GM10248 (cell line): ENCODE measurements at places on chromosomes 7 and 10.

- no peak for DNase-seq
Measured at GRCh38 chr7:14626076-14626475, 276.5 kb downstream of the DGKB start.

DNA sequence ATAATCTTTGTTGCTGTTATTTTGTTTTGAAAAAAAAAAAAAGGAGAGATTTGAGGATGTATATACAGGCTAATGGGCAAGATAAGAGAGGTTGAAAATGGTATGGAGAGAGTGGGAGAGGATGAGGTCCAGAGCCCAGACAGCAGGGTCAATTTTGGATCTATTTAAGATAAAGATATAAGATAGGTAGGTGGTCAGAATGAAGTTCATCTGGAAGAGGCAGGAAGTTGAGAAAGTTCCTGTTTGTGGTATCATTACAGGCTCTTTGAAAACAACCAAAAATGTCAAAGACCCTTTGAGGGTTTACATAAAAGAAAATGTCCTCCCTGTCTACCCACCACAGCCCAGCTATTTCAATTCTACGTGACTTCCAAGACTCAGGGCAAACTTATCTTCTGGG lies 7.5 kb downstream of the CEP41 start:
- no peak for DNase-seq

- DNase-seq, result no peak
Measured at GRCh38 chr10:85967594-85967993, 399.0 kb downstream of the GRID1 start.

DNA sequence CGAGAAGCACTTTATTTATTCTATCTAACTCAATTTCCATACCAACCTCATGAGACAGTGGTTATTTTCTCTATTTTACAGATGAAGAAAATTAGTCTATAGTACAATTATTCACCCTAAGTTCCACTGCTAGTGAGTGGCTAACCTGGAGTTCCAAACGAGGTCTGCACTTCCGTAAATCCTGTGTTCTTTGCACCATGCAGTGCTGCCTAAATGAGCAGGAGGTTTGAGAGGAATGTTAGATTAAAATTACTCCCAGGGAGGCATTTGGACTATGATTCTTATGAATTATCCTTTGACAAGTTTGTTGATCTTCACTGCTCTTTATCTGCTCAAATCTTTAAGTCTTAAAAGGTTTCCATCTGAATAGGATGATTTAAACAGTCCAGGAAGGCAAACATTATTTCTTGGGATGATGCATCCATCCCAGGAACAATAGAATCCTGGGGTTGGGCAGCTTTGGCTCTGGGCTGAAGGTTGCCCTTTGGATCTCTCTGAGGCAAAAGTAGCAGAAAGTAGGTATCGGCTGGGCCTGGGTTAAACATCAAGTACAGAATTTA lies 400.8 kb downstream of the REEP3 start:
- DNase-seq, result no peak

GRCh38 chr7:116829041-116829440 lies 33.3 kb upstream of the CAPZA2 start:
- no peak for DNase-seq

DNA sequence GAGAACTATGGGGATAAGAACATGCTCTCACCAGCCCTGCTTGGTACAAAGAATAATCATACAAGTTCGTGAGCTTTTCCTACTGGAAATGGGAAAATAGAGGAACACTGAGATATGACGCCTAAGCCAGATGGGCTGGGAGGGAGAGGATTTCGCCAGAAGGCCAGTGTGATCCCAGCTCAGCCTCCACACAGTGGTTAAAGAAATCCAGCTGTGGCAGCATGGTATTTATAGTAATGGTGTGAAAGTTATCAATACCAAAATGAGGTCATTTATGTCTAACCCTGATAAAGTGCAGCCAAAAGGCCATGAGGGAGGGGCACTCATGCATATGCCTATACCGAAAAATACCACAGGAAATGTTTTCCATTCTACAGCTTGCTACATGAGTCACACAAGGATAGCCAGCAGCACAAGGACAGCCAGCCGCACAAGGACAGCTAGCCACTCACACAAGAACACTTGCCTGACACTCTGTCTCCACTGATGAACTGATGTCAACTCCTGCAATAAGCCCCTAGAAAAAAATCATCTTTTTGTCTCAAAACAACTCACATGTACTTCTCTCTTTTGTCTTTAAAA lies 49.4 kb downstream of the FRMPD2 start:
- no peak for DNase-seq

GRCh38 chr10:128416231-128416630 lies 290.0 kb upstream of the MKI67 start:
- DNase-seq, result no peak

DNA sequence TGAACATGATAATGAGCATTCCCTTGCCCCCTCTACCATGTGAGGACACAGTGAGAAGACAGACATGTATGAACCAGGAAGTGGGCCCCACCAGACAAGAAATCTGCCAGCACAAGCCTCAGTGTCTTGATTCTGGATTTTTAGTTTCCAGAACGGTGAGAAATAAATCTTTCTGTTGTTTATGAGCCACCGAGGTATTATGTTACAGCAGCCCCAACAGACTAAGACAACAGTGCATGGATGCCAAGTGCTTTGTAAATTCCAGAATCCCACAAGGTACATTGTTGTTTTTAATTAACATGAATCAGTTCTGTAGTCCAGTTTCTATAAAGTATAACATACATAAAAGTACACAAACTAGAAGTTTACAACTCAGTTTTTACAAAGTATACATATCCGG lies 162.2 kb downstream of the ARHGAP21 start:
- no peak for DNase-seq

DNA sequence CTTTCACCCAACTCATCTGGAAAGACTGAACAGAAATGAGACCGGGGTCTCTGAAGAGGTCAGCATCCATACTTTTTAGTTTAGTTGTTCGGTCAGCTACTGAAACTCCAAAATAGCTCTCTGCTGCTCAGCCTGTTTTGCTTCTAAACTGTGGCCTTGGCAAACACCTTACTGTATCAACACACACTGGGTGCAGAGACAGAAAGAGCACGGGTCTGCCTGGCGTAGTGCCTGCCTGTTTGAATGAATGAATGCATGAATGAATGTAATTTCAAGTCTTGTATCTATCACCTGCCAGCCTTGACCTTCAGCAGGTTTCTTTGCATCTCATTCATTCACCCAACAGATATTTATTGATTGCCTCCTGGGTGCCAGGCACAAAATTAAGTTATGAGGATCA lies 98.4 kb downstream of the PLPP4 start:
- DNase-seq, result no peak

DNA sequence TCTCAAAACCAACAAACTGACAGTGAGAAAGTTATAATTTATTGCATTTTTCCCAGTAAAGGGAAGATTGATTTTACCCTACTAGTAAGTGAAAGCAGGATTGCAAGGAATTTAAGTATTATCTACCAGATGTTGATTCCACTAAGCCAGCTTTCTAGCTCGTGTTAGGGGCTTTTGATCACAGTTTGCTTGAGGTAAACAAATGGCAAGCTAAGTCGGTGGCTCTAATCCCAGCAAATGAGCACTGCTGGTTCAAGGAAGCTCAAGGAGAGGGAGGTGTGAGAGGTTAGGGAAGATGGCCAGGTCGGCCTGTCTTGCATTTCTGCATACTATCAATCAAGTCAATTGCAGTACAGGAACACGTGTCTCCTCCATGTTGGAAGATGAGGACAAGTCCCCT lies 448.7 kb upstream of the POM121L12 start:
- no peak for DNase-seq

GRCh38 chr7:43553999-43554398 lies 28.9 kb upstream of the STK17A start:
- DNase-seq, result no peak

GRCh38 chr7:18902892-18903291 lies 214.5 kb downstream of the TWIST1 start:
- no peak for DNase-seq

DNA sequence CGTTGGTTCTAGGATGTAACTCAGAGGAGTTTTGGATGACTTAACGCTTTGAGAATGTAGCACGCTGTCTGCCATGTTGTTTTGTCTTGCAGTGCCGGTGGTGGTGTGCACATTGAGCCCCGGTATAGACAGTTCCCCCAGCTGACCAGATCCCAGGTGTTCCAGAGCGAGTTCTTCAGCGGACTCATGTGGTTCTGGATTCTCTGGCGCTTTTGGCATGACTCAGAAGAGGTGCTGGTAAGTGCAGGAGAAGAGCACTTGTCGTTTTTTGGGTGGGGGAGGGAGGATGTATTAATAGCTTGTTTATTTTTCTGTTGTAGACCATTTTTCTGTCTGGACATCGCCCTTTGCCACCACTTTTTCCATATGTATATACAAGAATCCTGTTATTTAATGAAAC lies 6.3 kb downstream of the NDUFB2 start:
- no peak for DNase-seq

DNA sequence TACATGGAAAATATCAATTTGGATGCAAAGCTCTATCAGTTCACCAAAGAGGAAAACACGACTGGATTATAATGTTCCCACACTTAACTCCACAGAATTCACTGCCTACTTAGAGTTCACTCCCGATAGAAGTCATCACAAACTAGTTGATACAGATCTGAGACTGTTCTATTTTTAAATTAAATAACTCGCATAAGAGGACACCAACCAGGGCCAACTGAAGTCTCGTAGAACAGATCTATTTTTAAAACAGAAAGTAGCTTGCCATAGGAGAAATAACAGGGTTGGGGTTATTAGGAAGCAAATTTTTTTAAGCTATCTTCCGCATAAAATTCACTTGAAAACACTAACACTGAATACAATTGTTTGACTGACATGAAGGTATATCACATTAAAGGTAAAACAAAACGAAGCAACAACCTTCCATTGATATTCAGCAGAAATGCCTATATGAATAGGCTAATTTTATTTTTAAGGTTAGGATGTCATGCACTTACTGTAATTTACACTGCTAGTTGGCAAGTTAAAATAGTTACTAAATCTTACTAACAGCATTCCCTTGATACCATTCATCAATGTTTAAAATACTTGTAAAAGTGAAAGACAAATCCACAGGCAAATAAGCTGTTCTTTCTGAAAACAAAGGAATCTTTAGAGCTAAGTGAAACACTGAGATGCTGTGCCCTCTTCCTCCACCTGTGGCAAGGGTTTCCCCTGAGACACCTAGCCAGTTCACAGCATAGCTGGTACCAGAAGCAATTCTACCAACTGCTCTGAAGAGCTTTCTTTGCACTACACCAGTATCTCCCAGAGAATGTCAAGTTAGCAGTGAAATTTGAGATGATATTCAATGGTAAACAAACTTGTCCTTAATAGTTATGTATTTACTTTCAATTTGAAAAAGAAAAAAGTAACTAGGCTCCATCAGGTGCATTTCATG lies 186.7 kb upstream of the ANK3 start:
- DNase-seq, result no peak

GRCh38 chr7:69076566-69076965 lies 521.7 kb upstream of the AUTS2 start:
- DNase-seq, result no peak

DNA sequence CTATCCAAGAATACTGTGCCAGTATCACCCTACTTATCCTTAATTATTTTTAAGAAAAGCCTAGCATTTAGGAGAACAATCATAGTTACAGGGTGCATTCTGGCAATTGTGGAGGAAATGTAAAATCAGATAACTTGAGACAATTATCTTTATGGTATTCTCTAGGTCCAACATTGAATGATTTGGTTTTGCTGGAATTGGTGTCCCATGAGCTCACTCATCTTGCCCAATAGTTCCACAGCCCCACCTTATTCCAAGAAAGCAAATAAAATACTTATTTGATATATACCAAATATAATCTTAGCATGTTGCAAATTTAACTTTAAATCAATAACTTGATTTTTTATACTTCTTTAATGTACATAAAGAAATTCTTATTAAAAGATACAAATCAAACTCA lies 65.3 kb downstream of the DGKB start:
- DNase-seq, result no peak

- peak; percentile 60 for DNase-seq
Measured at GRCh38 chr10:132388891-132389432, 8.0 kb upstream of the PWWP2B start.

- no peak for DNase-seq
Measured at GRCh38 chr7:85565276-85565675, 378.4 kb upstream of the SEMA3D start.

DNA sequence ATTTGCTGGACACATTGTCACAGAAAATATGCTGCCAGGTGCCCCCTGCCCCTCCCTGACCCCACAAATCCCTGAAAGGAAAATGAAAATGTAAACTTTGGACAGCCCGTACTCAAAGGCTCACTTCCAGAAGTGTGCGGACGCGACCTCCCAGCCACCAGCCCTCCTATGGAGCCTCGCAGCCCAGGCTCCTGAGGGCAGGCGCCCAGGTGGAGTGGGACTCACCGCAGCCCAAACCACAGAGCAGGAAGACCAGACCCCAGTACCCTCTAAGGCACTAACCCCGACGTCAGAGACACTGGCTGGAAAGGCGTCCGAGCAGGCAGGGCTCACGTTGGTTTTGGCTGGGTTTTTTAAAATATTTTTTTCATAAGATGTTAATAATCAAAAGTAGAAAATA lies 57.3 kb downstream of the CSGALNACT2 start:
- no peak for DNase-seq
